Heart right ventricle (tissue), 16 donors: ENCODE measurements at places on chromosomes 5 and 9.

DNA sequence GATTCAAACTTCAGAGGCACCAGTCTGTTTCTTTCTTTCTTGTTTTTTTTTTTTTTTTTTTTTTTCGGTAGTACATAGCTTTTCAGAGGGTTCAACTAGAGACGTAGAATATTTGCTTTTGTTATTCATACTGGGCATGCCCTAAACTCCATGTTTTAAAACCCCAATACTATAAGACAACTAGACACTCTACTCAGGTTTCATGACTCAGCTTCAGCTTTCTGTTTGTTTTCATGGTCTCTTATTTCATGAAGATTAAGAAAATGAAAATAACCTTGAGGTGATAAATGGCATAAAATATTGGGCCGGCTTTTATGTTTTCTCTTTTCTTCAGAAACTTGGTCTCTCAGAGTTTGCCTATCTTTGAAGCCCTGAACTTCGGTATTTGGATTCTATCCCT is 2126.3 kb upstream of the ACO1 start:
- DNase-seq: no peak

DNA sequence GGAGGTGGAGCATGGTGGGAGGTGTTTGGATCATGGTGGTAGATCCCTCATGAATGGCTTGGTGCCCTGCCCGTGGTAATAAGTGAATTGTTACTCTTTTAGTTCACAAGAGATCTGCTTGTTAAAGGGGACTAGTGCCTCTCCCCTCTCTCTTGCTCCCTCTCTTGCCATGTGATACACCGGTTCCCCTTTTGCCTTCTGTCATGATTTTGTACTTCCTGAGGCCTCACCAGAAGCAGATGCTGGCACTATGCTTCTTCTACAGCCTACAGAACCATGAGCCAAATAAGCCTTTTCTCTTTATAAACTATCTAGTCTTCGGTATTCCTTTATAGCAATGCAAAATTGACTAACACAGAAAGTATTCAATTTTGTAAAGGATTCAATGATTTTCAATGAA is 817.1 kb downstream of the TLR4 start:
- no peak for DNase-seq

- DNase-seq: no peak
These were observed 33.3 kb downstream of the NKX2-5 start for GRCh38 chr5:173201636-173202265.

DNA sequence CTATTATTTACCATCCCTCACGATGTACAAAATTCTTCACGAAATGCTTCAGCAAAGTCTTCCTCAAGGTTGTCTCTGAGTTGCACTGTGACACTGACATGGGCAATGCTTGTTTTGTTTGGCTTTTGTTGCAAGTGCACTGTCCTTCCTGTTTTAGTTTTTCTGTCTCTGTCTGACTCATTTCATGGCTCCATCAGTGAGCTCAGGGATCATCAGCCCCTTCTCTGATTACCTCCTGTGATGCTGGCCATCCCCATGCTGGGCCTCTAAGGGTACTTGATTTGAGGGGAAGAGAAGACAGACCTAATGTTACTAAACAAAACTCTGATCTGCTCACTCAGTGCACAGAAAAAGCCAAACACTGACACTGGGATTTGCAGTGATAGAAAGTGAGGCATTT is 37.6 kb upstream of the STX17 start:
- DNase-seq: no peak

- DNase-seq: no peak
These were observed 20.0 kb upstream of the CD180 start for GRCh38 chr5:67216564-67216963.

GRCh38 chr9:121958530-121958929 is 134.6 kb downstream of the TTLL11 start:
- DNase-seq: no peak

DNA sequence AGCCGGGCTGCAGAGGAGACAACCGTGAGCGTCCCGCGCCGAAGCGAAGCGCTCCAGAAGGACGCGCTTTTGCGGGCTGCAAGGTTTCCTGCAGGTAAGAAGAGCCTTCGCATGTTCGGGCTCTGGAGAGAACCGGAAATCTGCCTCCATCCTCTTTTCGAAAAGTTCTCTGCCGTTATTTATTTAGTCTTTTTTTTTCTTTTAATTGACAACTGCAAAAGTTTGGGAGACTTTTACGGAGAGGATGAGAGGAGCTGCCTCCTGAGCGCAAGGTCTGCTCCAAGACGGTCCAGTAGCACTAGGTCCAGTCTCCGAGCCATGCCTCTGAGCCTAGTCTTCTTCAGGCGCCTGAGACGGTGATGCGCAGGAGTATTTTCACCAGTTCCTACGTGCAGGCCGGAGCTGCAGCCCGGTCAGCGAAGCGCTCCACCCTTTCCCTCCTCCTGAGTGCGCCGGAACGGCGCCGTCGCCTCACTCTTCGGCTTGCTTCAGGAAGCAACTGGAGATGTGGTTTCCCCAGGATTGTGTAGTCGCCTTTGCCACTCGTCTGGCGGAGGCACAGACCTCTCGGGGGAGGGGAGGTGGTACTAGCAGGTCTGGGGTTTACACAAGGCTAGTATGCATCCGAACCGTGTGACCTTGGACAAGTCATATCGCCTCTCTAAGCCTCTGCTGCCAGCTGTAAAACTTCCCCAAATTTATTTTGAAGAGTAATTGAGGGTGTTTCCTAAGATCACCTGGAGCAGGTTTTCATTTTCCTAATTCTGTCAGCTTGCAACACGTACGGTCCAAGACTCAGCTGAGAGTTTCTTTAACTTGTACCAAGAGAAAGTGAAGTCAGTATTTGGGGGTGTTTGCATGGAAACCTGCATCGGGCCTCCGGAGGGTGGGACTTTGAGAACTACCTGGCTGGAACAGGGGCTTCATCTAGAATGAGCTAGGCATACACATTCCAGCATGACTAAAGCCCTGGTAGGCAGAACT is 4.5 kb downstream of the POU4F3 start:
- no peak for DNase-seq

DNA sequence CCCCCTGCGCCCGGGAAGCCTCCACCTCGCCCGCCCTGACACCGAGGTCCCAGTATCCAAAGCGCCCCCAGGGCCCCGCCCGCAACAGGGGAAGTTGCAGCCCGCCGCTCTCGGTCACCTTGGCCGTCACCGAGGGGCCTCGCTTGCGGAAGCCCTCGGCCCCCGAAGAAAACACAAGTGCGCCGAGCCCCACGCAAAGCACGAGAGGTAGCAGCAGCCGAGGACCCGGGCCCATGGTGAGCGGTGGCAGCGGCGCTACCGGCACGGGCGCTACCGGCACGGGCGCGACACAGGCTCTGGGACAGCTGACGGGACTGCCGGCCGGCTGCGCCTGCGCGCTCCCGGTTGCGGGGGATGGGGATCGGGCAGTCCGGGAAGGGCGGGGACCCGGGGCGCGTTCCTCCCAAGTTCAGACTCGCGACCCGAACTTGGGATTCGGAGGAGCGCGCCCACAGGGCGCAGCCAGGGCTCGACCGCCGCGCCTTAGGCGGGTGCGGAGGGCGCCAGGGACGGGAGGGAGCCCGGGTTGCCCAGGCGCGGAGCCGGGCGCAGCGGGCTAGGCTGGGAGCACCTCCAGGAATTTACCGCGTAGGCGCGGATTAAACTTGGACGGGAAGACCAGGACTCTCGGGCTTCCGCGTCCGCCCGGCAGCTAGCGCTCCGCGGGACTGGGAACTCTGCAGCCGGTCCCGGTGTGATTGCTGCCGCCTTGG is at the start of gene PPIC:
TSS of gene PPIC (minus strand) at position 335 of the 713 bp plus-strand sequence. CDS start at position 235, 100 bp downstream.
- DNase-seq: peak; percentile 90

- DNase-seq: peak; percentile 93
These were observed 44.4 kb upstream of the SMAD5 start for GRCh38 chr5:136087961-136088871.
